Ureter (tissue), 1 donor: ENCODE measurements at places on chromosomes 2 and 18.

DNA sequence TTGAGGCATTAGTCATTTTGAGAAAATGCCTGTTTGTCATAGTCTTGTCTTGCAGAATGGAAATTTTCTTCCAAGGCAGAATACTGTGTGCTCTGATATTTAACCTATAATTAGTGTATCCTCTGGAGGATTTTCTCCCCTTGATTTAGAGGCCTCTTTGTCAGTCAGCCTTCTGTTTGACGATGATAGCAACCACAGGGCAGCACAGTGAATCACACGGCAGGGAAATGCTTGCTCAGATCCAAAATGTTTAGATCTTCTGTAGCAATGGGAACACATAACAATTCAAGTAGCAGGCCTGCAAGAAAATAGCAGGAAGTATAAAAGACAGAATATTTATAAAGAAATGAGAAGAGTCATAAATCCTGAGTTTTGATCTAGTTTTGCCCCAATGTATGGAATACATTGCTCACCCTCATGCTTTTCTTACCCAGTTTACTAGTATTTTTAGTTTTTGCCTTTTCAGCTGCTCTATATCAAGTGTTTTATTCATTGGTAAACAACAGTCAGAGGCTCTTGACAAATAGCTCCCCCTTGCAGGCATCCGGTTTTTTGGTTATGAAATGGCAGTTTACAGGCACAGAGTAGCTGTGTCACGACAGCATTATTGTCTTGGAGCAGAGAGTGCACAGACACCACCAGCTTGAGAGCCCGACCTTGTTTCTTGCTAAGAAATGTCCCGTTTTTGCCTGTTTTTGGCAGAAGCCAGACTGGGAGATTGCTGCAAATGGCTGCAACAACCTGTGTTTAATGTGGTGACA, 185.1 kb downstream of the MYO3B start:
- DNase-seq, result no peak

DNA sequence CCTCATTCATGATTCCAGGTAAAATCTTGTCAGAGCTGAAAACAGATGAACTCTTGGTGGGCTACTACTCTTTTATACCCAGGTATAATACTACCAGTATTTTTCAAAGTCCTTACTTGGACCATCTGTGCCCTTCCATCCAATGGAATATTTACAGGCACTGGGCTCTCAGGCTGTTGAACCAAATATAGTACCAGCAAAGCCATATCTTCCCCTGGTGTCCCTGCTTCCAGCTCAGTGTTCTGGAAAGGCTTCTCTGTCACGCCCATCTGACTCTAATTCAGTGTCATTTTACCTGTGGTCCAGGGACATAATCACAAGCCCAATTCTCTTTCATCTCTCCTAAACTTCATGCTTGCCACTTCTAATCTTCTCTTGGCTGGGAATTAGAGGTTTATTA, 119.2 kb upstream of the STK17B start:
- no peak for DNase-seq

GRCh38 chr18:37714691-37715090, 149.1 kb upstream of the CELF4 start:
- DNase-seq, result no peak

DNA sequence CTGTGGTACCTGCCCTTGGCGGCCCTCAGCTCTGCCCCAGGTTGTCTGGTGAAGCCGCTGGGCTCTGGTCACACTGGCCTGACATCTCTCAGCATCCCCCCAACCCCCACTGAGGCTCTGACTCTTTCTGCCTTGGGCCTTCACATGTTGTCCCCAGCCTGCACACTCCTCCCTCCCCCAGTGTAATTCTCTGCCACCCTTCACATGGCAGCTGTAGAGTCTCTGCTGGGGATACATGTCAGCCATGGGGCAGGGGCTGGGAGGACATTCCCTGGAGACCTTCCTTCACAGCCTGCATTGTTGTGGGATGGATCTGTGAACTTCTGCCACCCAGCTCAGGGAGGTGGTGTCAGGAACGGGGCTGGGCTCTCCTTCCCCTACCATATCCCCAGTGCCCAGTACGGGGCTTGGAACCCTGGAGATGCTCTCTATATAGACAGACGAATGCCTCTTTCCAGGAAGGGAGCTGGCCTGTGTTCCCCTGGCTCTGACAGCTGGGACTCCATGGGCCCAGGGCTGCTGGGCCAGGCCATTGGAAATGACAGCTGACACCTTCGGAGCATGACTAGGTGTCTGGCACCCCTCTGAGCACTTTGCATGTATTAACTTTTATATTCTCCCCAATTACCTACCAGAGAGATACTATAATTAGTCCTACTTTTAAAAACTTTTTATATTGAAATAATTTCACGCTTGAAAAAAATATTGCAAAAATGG, 151.5 kb downstream of the INHBB start:
- DNase-seq, result no peak

GRCh38 chr2:186645999-186646398, 47.9 kb upstream of the FAM171B start:
- DNase-seq, result no peak

DNA sequence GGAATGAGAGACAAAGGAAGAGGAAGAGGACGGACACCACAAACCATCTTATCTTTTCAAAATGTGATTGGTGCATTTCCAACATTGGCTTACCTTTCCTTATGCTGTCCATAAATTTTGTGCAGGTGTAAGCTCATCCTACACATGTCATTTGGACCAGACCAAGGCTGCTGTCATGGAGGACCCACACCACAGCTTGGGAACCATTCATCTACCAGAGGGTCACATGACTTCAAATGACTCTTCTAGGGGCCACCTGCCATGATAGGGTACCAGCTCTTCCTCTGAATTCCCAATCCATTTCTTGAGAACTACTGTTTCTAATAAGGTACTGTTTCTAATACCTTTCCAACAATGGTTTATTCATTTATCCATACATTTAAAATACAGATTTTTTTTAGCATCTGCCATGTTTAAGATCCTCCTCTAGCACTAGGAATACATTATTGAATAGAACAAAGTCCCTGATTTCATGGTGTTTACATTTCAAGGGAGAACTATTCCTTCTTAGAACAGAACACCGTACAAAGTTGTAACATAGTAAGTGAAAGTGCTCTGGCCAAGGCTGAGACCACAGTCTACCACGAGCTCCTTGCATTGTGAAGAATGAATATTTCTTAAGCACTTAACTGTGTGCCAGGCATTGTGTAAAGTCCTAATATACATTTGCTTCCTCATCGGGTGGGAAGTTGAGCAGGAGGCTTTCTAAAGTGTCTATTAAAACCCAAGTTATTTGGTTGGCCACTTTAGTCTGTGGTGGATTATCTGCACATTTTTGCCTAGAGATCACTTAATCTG, 246.1 kb upstream of the FN1 start:
- no peak for DNase-seq

DNA sequence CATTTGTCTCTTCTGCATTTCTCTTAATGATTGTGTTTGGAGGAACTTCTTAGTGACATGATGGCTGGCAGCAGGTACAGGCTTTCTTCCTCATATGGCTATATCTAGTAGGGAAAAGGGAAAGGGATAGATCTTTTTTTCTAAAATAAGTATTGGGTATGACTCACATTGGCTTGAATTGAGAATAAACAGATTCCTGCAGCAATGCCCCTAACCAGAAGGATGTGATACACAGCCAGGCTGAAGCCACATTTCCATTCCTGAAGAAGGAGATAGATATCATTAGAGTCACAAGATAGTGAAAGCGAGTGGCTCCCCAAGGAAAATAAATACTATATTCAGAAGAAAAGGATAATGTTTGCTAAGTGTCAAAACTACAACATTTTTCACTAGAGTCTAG, 61.1 kb downstream of the VWC2L start:
- no peak for DNase-seq

DNA sequence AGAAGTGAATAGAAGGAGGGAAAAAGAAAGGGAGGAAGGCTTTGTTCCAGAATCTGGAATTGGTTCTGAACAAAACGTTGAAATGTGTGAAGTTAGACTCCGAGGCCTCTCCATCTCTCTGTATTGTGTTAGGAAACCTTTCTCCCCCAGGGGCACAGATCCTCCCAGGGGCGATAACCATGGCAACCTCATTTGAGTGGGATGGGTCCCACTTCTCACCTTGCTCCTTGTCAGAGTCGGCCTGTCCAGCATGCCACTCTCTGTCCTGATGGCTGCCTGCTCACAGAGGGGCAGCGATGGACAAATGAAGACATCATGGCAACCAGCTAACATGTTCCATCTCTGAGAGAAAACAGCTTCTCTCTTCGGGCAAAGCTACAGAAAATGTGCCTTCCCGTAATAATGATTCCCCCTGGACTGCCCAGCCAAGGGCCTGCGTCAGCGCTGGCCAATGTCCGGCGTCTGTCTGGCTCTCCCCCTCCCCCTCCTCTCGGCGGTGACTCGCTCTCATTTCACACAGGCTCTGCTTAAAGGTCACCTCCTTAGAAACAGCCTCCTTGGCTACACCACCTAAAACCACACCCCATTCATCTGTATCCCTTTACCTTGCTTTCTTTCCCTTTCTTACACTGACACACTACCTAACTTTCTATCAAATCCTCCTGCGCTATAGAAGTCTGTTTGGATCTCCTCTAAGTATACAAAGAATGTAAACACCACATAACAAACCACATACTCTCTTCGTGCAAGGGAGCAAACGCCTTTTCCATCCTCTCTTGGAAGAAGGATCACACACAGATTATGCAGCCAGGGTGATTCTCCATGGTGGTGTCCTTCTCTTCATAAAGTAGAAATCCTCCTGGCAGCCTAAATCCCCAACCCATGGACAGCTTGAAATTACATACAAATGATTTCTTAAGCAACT, 32.1 kb upstream of the TTC39C start:
- DNase-seq, result peak; percentile 74

DNA sequence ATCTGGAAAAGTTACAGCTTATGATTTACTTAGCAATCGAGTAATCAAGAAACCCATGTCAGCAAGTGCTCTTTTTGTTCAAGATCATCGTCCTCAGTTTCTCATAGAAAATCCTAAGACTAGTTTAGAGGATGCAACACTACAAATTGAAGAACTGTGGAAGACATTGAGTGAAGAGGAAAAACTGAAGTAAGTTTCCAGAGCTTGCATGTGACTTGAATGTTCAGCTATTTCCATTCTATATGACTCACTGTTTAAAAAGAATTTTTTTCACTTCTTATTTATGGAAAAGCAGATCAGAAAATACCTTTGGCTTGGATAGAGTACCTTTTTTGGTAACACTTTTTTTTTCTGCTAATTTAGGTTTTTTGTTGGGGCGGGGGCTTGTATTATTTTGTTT, 70.7 kb downstream of the PMS1 start:
- DNase-seq, result no peak

DNA sequence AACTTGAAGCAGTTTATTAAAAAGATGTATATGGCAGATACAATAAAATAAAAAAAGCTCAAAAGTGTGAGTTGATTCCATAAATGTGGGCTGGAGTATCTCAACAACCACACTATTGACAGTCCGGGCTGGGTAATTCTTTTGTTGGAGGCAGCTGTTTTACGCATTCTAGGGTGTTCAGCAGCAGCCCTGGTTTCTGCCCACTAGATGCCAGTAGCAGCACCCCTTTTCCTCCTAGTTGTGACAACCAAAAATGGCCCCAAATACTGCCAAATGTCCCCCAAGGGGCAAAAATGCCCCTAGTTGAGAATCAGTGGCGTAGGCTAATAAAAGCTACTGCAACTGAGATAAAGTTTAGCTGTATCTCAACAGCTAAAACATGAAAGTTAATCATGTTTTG, 44.8 kb downstream of the CHMP3 start:
- DNase-seq, result no peak

DNA sequence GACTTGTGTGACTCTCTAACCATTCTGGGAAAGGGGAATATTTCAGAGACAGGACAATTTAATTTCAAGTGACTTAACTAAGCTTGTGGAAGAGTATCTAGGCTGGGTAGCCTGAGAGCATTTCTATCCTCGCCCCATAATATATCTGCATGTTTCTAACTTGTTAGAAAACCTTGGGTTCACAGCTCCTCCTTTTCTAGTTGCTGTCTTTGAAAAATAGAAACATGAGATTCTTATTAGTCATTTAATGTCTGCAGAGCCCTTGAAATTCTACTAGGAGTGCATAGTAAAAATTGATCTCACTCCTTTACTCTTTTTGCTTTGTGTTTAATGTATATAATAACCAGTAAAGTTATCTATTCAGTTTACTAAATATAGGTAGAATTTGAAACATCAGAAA, 22.4 kb downstream of the CTLA4 start:
- DNase-seq, result no peak

- DNase-seq, result no peak
Observed at GRCh38 chr2:202778217-202778616, 93.3 kb downstream of the ICA1L start.

- no peak for DNase-seq
Observed at GRCh38 chr2:56040189-56040588, 116.6 kb upstream of the EFEMP1 start.

DNA sequence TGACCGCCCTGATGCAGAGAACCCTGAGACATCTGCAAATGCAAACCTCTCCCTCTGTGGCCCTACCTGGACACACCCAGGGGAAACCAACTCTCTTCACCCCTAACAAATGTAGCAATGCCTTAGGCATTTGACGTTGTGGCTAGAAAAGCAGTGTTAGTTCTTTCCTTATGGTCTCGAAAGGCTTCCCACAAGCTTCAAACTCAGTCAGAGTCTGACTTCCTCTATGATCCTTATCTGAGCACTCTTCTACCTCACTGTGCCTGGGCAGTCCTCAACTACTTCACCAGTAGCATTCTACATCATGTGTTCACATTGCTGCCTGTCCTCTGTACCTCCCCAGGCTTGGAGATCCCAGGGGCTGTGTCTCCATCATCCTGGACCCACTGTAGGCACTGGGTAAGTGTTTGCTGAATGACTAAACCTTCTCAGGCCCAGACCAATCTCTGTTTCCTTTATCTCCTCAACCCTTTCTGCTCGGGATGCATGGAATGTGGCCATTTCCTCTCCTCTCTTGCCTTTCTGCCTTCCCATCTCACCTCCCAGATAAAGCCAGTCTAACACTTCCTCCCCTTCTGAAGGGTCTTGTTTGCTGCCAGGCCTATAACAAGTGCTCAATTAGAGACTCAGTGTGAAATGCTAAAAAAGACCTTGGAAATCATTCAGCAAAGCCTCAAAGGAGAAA, 91.7 kb upstream of the ACAA2 start:
- DNase-seq, result no peak

- no peak for DNase-seq
Observed at GRCh38 chr2:182713601-182714000, 2.5 kb upstream of the DNAJC10 start.

DNA sequence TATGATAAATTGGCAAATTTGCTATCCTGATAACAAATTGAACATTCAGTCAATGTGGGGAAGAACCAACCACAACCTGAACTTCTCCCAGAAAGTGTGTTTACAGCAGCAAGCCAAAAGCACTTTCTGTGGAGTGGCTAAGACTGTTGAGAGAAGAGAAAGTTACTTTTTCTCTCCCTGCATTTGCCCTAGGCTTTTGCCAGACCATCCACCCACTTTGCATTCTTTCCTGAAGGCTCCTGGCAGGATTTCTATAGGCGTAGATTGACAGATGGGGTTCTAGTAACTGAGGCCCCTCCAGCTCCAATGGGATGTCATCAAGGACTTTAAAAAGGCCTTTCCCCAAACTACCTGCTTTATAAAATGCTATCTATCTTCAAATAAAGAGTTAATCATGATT, 215.2 kb downstream of the GULP1 start:
- no peak for DNase-seq
